ENCODE measurements at places on chromosomes 11 and 22.

DNA sequence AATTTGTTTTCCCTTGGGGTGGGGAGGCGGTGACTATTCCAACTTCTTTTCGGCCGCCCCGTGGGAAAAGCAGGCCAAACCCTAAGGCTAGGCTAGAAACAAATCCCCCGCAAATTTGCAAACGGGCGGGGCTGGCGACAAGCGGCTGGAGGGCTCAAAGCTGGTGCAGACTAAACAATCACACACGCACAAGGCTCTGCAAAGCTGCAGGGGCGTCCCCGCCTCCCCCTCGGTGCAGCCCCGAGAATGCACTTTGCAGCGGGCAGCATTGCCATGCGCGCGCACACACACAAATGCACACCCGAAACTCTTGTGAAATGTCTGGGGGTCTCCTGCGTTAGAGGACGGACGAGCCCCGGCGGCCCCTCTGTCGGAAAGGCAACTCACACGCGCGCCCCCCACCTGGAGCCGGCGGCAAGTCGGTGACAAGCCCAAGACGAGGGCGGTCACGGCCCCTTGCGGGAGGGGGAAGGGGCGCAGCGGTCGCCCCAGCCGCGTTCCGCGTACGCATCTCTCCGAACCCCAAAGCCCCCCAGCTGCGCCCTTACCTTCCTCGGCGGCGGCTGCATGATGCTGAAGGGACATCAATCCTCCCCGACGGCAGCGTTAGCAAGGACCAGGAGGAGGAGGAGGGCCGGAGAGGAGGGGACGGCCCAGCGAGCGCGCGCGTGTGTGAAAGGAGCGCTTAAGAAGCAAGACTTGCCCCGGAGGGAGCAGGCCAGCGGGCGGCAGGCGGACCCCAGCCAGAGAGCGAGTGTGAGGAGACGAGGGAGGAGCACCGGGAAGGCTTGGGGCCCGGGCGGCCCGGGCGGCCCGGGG is 600 bp downstream of the FCHSD2 start:
- DNase-seq, result peak; percentile 63

GRCh38 chr11:111729071-111729830 is 36.9 kb downstream of the PPP2R1B start:
- DNase-seq, result no peak

DNA sequence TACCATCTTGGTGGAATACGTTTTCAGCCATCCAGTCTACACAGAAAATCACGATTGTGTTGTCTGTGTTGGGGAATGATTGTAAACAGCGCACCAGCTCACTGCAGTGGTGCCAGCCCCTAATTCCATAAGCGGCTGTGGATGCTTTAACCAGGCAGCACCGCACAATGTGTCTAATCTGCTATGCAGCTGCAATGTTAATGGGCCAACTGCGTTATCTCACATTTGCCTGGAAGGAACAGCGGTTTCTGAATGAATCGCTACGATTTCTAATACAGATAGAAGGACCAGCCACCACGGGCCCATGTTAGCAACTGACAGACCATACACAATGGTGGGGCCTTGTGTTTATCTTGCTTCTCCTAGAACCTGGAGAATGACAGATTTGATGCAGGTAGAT is 384.5 kb upstream of the KIRREL3 start:
- no peak for DNase-seq

- DNase-seq, result no peak
Measured at GRCh38 chr11:132539590-132540368, 992.5 kb downstream of the OPCML start.

GRCh38 chr11:128456566-128457268 is 130.6 kb downstream of the ETS1 start:
- no peak for DNase-seq

GRCh38 chr11:95512177-95512576 is 277.4 kb downstream of the FAM76B start:
- DNase-seq, result no peak

All from naive thymus-derived CD8-positive, alpha-beta T cell (primary cell).